ENCODE measurements at places on chromosomes 3 and 15.

- no peak for DNase-seq
These were observed 12.2 kb upstream of the VIPR1 start for GRCh38 chr3:42490243-42490642.

DNA sequence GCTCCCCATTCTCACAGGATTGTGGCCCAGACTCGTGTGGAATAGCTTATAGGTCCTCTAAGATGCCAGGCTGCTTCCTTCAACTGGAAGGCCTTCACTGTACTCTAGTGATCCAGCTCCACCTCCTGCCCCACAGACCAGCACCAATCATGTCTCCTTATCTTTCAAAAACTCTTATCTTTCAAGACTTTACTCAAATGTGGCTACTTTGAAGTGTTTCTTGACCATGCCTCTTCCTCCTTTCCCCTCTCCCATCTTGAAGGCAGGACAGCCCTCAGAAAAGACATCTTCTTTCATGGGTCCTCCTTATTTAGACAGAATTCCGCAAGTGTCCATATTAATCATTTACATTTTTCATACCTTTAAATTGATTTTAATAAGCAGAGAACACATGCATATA lies 142.3 kb downstream of the CHST2 start:
- DNase-seq: no peak

- peak; percentile 96 for DNase-seq
These were observed 73.0 kb downstream of the FILIP1L start for GRCh38 chr3:100041328-100041749.

DNA sequence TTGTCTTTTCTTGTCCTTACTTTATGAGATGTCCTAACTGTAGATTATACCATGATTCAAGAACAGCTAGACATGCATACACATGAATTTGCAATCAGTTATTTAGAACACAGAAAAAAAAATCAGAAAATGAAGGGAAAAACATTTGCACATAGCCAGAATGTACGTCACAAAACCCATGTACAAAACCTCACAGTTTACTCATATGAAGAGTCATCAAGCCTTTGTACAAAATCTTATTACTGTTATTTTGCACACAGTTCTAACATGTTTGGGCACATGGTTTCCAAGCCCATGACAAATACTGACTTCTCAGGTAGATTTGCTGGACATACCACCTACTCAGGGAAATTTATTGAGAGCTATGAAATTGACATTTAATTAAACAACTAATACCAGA lies 48.2 kb downstream of the MAP3K13 start:
- no peak for DNase-seq

All from fibroblast of skin of right quadriceps (primary cell).